ENCODE measurements at places on chromosomes 6 and 20. TPM values are rescaled to one million over a fixed set of nuclear protein-coding genes. Genes with fewer than 3 reads are reported as not detected.
A peak's percentile ranks its signal among the peaks of the same experiment; 100 is the strongest.

The PGC gene
- not detected for polyA plus RNA-seq

The DNAAF9 gene
- 16.8 TPM for polyA plus RNA-seq

GRCh38 chr20:56517641-56518040 lies 6.9 kb upstream of the FAM209A start:
- H3K4me1 ChIP-seq: peaks cover 15% of the 10 kb centered on the region
- H3K36me3 ChIP-seq: peaks cover 54% of the 10 kb centered on the region
- H3K4me3 ChIP-seq: no peak overlapping the region
- no peak for DNase-seq

DNA sequence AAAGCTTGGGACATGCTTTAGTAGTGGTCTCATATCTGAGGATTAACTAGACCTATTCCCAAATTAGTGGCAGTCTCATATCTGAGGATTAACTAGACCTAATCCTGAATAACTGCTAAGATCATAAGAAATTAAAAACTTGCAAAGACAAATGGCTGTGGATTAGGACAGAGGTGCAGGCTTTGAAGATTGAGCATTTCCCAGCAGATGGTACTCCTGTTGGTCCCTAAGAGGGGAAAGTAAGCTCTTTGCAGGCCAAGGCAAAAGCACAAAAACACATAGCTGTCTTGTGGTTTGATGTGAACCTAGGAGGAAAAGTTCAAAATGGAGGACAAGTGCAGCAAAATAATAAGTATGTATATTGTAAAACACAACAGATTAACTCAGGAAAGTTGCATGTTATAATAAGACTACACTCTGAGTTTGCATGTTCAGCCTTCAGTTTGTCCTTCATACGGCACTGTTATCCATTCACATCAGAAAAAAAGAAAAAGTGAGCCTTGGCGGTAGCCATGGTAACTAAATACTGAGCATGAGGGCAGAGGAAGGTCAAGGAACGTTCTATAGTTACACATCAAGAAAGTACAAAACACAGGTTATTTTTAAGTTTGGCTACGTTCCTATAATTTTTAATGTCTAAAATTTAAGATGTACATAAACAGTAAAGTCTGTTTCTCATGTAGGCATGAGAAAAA lies 62.8 kb downstream of the FILIP1 start:
- no peaks in the 10 kb centered on the region for H3K36me3 ChIP-seq
- no peak overlapping the region for H3K4me3 ChIP-seq
- DNase-seq: no peak
- H3K27ac ChIP-seq: peak overlapping the region; percentile 77
- H3K4me1 ChIP-seq: peaks cover 6% of the 10 kb centered on the region

DNA sequence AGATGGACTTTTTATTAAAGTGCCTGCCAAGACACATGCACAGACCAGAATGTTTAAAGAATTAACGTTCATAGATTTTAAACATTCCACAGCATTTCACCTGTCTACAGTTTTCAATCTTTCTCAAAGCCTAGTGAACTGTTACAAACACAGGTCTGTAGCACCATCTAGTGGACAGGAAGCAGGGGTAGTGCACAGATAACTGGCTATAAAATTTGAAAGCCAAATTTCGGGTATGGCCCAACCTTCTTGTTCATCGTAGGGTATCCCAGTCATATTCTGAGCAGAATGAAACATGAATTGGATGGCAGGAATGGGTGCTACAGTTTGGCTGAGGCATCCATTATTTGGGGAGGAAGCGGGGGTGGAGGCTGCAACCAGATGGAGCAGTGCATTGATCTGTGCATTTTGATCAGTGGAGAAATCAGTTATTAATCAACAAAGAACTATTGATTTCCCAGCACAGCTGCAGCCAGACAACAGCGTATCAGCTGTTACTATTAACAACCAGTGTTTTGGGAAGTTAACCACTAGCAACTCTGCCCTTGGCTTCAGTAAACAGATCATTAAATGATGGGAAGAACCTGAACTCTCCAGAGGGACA lies 56.1 kb upstream of the B3GAT2 start:
- DNase-seq: peak; percentile 16
- H3K4me1 ChIP-seq: no peaks in the 10 kb centered on the region
- H3K27me3 ChIP-seq: no peaks in the 10 kb centered on the region
- H3K36me3 ChIP-seq: no peaks in the 10 kb centered on the region

DNA sequence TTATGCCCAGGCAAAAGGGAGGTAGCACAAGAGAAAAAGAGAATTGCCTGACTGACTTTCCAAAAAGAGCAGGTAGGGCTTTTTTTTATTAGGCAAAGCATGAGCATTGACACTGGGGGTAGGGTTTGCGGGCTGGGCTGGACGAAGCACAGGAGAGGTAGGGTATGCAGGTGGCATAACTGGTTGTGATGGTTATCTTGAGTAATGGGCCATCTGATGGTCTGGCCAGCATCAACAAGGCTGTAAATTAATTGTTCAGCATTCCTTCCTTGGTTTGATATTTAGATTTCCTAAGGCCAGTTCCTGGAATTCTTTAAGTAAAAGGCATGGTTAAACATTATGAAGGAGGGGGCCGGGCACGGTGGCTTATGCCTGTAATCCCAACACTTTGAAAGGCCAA lies 13.9 kb upstream of the BFSP1 start:
- H3K27me3 ChIP-seq: no peaks in the 10 kb centered on the region
- H3K4me1 ChIP-seq: peaks cover 11% of the 10 kb centered on the region
- H3K4me3 ChIP-seq: no peak overlapping the region
- no peak overlapping the region for H3K27ac ChIP-seq
- no peak for DNase-seq

Measured in heart left ventricle (tissue), 16 donors.